ENCODE measurements at places on chromosomes 3 and 15. TPM values are rescaled to one million over a fixed set of nuclear protein-coding genes. Genes with fewer than 3 reads are reported as not detected.
A peak's percentile ranks its signal among the peaks of the same experiment; 100 is the strongest.

DNA sequence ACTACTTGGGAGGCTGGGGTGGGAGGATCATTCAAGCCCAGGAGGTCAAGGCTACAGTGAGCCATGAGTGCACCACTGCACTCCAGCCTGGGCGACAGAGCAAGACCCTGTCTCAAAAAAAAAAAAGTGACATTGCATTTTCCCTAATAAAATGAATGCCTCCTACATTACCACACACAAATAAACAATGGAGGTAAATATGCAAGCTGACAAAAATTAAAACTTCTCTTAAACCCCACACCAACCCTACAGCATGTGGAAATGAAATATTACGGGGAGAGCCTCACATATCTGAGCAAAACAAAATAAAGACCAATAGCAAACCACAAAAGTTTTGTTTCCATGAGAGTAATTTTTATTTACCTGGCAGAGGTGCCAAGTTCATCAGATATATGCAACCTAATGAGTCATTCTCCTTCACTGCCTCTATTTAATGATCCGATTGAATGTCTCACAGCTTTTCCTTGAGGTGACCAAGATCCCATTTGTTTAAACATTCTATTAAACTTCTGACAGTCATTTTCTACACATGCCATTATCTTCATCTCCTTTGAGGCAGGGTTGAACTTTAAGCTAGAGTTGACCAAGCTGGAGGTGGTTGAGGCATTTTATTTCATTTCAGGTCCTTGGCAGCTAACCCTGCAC lies 9.4 kb upstream of the CAV3 start:
- no peak for DNase-seq

- DNase-seq, result no peak
These were observed 178.8 kb downstream of the MBNL1 start for GRCh38 chr3:152447511-152447910.

GRCh38 chr3:194137008-194137505 lies 1.1 kb downstream of the HES1 start:
- peak; percentile 67 for DNase-seq

GRCh38 chr3:14543446-14543845 lies 3.3 kb upstream of the GRIP2 start:
- DNase-seq, result no peak

GRCh38 chr3:134527037-134527436 lies 41.2 kb downstream of the CEP63 start:
- DNase-seq, result no peak

DNA sequence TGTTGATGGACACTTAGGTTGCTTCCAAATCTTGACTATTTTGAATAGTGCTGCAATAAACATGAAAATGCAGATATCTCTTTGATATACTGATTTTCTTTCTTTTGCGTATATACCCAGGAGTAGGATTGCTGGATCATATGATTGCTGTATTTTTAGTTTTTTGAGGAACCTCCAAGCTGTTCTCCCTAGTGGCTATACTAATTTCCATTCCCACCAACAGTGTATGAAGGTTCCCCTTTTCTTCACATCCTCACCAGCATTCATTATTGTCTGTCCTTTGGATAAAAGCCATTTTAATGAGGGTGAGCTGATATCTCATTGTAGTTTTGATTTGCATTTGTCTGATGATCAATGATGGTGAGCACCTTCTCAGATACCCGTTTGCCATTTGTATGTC lies 12.5 kb downstream of the PATL2 start:
- no peak for DNase-seq

DNA sequence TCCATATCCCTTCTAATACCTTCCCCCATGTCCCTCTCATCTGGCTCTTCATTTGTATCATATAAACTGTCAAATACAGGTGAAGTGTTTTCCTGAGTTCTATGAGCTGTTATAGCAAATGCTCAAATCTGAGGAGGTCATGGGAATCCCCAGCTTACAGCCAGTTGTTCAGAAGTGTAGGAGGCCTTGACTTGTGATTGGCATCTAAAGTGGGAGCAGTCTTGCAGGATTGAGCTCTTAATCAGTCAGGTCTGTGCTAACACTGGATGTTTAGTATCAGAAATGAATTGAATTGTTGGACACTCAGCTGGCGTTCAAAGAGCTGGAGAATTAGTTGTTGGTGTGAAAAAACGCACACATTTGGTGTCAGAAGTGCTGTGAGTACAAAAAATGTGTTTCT lies 65.0 kb downstream of the IFT57 start:
- DNase-seq, result no peak

DNA sequence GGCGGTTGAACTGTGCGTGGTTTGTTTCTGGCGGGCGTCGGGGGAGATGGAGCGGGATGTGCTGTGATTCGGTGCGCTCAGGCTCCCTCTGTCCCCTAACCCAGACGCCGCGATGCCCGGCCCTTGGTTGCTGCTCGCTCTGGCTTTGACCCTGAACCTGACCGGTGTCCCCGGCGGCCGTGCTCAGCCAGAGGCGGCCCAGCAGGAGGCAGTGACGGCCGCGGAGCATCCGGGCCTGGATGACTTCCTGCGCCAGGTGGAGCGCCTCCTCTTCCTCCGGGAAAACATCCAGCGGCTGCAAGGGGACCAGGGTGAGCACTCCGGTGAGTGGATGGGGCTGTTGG lies 1.2 kb downstream of the TRH start:
- no peak for DNase-seq

GRCh38 chr3:51024765-51025632 lies 350.3 kb downstream of the DOCK3 start:
- DNase-seq, result no peak

- no peak for DNase-seq
These were observed 581.7 kb downstream of the DIPK2A start for GRCh38 chr3:144553301-144553700.

DNA sequence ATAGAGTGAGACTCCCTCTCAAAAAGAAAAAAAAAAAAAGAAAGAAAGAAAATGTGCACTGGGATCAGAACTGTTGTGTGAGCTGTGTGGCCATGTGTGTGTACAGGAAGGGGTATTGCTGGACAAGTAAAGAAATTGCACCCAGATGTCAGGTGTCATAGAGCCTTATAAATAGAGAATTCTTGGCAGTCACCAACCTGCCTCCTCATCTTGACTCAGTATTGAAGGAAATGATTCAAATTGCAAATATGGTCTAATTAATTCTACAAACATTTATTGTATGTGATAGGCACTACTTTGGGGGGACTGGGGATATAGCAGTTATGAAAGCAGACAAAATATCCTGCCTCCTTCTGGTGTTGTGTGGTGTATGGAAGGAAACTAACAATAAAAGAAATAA lies 243.8 kb upstream of the TTC14 start:
- peak; percentile 17 for DNase-seq

DNA sequence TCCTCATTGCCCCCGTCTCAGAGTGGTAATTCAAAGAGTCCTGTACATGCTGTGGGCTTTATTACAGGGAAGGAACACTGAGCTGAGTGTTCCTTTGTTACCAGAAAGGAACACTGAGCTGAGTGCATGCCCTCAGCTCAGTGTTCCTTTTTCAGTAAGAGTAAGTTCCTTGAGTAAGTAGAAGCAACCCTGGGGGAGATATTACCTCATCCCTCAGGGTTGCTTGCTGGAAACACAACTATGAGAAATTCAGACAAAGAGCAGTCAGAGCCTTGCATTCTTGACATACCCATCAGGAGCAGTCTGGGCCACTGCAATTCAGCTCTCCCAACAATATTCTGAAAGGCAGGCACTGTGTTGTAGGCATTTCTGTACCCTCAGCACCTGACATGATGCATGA lies 17.0 kb downstream of the CHRM5 start:
- peak; percentile 1 for DNase-seq

DNA sequence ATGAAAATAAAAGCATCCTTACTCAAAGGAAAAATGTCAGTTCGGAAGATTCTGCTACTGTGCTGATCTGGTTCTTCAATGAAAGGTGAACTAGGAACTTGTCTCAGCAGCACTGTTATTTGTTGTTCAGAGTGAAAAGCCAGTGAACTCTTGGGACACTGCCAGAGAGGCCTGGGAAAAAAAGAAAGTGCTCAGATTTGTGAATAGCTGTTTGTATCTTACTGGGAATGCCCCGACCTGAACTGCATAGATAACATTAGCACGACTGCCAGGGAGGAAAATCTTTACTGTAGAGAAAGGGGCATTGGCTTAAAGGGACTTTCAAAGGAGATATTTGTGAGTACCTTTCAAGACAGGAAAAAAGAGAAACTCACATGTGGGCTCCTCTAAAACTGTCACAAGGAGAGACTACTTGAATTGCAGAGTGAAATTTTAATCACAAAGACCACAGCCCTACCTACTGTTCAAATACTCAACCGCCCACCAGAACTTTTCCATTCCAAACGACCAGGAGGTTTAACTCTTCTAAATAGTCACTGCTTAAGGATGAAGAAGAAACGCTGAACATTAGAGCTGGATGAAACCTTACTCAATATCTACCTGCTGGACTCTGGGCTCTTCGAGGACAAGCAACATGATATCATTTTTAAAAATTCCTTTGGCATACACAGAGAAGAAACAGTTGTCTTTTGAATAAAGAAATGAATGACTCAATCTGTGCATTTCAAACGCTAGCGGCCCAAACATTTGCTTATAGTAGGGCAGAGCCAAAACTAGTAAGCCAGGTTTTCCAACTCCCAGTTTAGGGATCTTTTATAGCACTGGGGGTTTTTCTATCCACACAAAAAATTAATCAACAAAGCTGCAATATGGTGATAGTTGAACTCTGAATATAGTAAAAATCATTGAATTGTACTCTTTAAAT lies 13.4 kb downstream of the TAMM41 start:
- DNase-seq, result no peak

- DNase-seq, result no peak
These were observed 1005.8 kb upstream of the NR2F2 start for GRCh38 chr15:95324656-95325055.

GRCh38 chr15:82140886-82141285 lies 95.1 kb upstream of the MEX3B start:
- no peak for DNase-seq

DNA sequence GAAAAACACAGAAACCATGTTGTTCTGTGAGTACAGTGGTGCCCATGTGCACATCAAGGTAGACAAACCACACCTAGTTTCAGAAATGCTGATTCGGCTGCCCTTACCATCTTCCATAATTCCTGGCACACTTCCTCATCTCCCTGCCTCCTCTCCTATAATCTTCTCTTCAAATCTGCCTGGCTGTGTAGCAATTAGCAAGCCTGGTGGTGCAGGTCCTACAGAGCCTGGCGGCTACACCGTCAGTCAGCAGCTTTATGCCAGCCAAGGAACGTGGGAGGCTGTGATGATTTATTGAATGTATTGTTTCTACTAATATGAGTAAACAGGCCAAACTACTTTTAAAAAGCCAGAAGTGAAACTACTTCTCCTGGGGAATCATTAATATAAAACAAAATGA lies 106.8 kb downstream of the SEMA6D start:
- DNase-seq, result no peak

DNA sequence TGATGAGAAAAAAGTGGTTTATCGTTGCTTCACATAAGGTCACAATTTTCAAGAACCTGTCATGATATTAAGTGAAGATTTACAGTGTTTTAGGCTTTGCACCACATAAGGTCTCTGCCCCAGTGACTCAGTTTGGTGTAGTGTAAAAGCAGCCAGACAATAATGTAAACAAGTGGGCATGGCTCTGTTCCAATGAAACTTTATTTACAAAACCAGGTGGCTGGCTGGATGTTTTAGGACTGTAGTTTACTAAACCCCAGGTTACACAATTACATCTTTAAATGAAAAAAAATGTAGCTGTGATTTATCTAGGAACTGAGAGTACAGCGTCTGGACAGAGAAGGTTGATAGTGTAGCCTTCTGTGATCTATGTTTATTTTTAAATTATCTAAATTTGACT lies 9.7 kb upstream of the FBXL22 start:
- no peak for DNase-seq

DNA sequence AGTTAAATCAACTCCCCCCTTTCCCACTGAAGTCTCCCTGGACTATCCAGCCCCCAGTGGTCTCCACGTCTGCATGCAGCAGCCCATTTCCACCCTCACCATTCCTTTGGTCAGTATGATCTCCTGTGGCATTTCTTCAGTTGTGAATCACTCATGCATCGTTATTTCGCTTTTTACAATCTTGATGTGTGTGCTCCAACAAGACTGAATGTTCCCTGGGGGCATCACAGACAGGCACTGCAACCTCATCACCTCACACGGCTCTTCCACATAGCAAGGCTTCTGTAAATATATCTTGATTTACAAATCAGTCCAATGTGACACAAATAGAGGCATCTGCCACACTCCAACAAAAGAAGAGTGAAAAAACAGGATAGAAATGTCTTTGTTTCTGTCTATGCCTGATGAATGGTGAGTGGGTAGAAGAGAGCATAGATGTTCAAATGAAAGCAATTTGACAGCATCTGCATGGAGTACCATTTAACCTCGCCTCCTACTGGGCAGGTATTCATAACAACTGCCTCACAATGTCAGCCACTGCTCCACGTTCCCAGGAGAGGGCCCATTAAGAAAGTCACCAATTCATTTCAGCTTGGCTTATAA lies 5.2 kb downstream of the HEG1 start:
- no peak for DNase-seq

GRCh38 chr3:8152821-8153418 lies 348.7 kb upstream of the LMCD1 start:
- no peak for DNase-seq

- DNase-seq, result no peak
These were observed 165.4 kb downstream of the SSR3 start for GRCh38 chr3:156389449-156389950.

DNA sequence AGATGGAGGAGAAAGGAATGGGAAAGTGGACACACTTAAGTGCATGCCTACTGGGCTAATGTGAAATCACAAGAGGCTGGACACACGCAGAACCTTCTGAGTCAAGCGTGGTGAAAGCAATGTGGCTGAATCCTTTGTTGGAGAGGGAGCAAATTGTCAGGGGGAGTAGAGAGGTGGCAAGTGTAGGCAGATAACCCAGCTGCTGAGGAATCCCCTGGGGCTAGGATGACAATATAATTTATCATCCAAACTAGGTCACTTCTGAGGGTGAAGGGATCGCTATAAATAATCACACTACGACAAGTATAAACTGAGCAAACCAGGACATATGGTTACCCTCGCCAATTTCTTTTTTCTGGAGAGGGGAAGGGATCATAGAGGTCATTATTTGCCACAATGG lies 28.7 kb downstream of the TAMM41 start:
- DNase-seq, result no peak

DNA sequence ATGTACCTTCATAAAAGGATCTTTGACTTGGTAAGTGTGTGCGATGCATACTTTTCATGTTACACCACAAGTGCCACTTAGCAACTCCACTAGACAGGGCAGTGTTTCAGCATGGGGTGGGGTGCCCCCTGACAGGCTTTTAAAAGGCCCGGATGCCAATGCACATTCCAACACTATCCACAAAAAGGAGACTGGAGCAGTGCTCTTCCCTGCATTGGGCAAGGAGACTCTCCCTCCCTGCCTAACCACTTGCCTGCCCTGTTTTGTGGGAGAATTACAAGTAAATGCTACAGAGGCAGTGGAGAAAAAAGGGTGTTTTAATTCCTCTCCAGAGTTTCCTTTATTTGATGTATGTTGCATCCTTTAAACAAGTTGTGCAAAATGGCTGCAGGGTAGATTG lies 1.7 kb upstream of the RARB start:
- DNase-seq, result no peak

- peak; percentile 94 for DNase-seq
These were observed 52.9 kb downstream of the BSN start for GRCh38 chr3:49607105-49607591.

The ROBO2 gene
- total RNA-seq, result not detected

The MELTF gene
- 12.9 TPM for total RNA-seq

The P3H2 gene
- 233 TPM for total RNA-seq

The CCR2 gene
- not detected for total RNA-seq

The ZNF621 gene
- total RNA-seq, result 10.2 TPM

The APOD gene
- total RNA-seq, result not detected

The GRAMD2A gene
- not detected for total RNA-seq

The NOX5 gene
- not detected for total RNA-seq

The CAMK2N2 gene
- not detected for total RNA-seq

The CCR3 gene
- not detected for total RNA-seq
